ENCODE measurements at places on chromosomes 6 and 20.
A peak's percentile ranks its signal among the peaks of the same experiment; 100 is the strongest.

GRCh38 chr20:10591946-10592521, 81.8 kb downstream of the JAG1 start:
- DNase-seq = no peak

DNA sequence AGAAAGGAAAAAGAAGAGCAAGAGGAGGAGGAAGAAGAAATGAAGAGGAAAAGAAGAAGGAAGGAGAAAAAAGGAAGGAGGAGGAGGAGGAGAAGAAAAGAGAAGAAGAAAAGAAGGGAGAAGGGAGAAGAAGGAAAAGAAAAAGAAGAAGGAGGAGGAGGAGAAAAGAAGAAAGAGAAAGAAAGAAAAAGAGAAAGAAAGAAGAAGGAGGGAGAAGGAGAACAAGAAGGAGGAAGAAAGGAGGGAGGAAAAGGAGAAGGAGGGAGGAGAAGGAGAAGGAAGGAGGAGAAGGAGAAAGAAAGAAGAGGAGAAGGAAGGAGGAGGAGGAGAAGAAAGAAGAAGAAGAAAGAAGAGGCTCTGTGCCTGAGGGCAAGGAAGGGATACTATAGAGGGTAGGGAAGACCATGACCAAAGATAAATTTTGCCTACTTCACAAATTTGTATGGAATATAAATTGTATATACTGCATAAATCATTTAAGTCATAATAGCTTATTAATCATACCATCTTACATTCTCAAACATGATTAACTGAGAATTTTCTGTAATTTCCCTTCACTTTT, 55.7 kb downstream of the SESN1 start:
- no peak for DNase-seq

DNA sequence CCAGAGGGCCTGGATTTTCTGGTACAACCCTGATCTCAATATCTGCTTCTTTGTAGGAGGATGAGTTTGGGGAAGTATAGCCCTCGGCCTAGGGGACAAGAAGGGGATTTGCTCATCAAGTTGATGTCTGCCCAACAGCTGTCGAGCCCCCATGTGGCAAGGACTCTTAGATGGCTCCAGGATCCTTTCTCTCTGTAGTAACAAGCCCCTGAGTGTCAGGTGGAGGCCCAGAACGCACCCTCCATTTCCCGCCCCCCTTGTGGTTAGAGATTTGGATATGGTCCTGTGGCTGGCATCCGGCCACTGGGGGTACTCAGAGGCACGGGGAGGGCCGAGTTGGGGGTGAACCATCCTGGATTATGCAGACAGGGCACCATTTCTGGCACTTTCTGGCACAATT, 50.1 kb downstream of the CTCFL start:
- no peak for DNase-seq

DNA sequence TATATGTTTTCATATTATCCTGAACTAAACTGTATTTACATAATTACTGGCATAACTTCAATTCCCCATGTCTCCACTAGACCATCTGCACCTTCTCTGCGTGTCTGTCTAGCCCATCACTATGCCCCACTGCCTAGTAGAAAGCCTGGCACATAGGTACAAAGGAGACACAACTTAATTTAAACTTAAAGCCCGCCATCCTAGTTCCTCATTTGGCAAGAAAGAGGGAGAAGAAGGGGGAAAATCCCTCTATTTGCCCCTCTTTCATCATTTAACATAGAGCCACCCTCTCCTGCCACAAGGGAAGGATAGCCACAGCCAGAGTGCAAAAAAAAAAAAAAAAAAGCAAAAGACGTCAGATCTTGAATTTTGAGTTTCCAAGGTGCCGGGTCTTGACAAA, 1.8 kb downstream of the PKIG start:
- DNase-seq = no peak

- no peak for DNase-seq
Measured at GRCh38 chr6:2307799-2308198, 62.4 kb upstream of the GMDS start.

GRCh38 chr6:2947445-2947844, 23.9 kb downstream of the SERPINB6 start:
- DNase-seq = no peak

- no peak for DNase-seq
Measured at GRCh38 chr20:46111028-46111835, 6.9 kb upstream of the CD40 start.

DNA sequence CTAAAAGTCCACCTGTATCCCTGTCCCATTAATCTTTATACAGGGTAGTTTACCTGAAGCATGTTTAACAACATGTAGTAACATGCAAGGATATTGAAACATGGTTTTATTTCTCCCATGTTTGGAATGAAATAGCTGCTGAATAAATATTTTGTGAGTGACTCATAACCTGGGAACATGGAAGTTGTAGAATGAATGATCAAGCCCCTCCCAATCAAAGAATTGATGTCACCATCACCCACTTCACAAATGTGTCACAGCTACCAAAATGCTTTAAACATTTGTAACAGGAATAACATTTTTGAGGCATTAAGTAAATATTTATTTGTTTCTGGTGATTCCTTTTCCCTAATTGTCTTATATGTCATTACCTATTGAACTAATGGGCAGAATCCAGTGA, 58.9 kb upstream of the TNFAIP3 start:
- DNase-seq = no peak

DNA sequence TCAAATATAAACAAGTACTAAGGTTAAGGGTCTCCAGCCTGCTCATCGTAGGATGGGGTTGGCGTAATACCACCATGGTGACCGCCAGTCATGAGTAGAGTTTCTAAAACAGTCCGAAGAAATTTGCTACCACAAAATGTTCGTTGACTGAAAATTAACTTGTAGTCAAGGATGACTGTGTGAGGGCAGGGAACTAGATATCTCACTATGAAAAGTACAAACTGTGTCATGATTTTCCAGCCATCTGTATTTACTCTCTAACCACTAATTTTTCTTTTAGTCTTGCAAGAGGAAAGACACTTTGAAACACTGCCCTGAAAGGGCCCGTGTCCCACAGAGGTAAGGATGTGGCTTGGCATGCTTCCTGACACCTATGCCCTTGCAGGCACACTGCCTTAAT, 99.7 kb downstream of the IRF4 start:
- DNase-seq = no peak

DNA sequence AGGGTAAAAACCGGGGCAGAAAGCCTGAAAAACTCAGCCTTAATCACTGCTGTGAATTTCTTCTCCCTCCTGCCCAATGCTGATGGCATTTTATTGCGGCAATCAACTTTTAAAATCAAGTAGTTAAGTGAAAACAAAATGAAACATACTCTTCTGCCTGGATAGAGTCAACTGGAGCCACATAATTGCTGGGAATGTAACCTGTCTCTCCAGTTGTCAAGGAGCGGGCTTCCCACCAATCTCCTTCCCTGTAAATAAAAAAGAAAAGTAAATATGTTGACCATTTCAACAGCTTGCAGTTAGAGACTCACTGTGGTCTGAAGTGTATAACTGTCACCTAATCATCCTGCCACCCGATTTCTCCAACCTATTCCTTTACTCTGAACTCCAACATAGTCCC, 102.1 kb upstream of the TRAF3IP2 start:
- DNase-seq = no peak

DNA sequence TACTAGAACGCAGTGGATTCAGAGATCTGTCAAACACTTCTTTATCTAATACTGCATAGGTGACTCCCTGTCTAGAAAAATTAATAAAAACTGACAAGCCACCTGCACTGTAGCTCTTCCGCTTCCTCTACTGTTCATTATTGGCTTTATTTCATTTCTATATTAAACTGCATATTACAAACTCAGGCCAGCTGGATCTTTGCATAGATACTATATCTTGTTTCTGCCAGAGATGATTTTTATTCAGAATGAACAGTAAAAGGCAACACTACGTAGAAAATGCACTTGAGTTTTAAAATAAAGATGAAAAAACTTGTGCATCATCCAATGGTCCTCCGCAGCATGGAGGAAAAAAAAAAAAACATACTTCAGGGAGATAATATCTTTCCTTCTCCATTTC, 508.3 kb downstream of the PRKN start:
- DNase-seq = no peak

GRCh38 chr6:19301980-19302379, 535.2 kb upstream of the ID4 start:
- no peak for DNase-seq

GRCh38 chr6:131846023-131846663, 38.3 kb downstream of the ENPP1 start:
- DNase-seq = no peak

GRCh38 chr6:134413241-134413643, 95.3 kb upstream of the SGK1 start:
- DNase-seq = no peak

DNA sequence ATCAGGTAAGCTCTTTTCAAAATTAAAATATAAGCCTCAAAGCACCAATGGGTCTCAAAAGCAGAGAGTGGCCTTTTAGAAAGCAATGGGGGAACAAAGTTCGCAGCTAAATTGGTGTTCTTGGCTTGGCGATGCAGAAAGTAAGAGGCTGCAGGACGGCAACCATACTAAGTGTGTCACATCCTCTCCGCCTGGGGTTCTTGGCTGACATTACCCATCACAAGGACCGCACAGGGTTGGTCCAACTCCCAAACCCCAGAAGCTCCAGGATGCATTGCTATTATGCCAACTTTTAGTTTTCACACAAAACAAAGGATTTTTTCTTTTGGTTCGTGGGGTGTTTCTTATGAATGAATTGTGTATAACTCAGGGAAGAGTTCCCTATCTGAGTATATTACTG, 124.8 kb downstream of the PRKN start:
- DNase-seq = no peak

- no peak for DNase-seq
Measured at GRCh38 chr6:31401403-31401802, 2.0 kb upstream of the MICA start.

DNA sequence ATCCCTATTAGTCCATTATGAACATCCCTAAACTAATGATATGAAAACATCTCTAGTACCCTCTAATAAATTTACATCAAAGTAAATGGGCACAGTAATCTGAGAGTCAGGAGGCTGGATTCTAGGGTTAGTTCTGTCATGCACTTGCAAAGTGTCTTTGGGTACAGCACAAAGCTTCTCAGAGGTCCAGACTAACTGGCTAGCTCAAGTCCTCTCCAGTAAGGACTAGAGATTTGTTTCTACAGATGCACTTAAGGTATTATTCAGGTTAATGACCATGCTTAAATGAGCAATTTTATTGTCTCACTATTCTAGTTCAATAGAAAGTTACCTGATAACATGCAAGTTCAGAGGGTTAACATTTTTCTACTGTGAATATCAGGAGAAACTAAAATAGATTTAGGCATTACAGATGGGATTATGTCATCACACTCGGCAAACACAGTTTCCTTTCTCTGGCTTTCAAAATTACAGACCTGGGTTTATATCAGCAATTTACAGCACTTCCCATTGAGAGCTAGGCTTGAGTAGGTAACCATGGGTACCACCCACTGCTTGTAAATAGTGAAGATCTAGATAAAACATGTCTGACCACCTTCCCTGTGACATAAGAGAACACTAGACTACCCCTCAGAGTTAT, 402.9 kb upstream of the RUNX2 start:
- DNase-seq = no peak

GRCh38 chr20:588476-588875, 21.6 kb downstream of the TCF15 start:
- no peak for DNase-seq

- DNase-seq = no peak
Measured at GRCh38 chr6:105483492-105483891, 80.6 kb upstream of the PREP start.

GRCh38 chr6:123869334-123869733, 65.7 kb downstream of the NKAIN2 start:
- DNase-seq = no peak

- peak; percentile 23 for DNase-seq
Measured at GRCh38 chr6:45419571-45420082, 41.9 kb upstream of the SUPT3H start.

GRCh38 chr6:25178336-25179035, 100.7 kb upstream of the CARMIL1 start:
- no peak for DNase-seq

DNA sequence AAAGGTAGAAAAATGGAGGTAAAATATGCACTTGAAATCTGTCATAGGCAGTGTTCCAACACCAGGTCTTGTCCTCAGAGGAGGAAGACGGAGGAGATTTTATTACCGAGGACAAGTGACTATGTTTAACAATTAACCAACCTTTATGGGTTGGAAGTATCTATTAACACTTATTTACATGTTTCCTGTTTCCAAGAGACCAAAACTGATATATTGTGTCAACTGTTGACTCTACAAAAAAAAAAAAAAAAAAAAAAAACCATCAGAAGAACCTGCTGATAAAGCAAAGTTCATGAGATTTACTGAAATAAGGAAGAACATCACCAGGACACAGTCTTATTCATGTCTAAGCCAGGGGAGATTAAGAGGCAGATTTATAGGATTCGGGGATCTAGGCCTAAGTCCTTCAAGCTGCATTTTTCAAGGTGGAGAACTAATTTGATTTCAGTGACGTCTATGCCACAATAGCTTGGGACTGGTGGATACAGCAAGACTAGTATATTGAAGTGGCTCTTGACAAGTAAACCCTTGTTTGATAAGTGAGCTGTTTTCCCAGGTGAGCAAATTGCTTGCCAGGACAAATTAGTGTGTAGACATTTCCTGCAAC, 126.6 kb upstream of the NAA20 start:
- DNase-seq = no peak

DNA sequence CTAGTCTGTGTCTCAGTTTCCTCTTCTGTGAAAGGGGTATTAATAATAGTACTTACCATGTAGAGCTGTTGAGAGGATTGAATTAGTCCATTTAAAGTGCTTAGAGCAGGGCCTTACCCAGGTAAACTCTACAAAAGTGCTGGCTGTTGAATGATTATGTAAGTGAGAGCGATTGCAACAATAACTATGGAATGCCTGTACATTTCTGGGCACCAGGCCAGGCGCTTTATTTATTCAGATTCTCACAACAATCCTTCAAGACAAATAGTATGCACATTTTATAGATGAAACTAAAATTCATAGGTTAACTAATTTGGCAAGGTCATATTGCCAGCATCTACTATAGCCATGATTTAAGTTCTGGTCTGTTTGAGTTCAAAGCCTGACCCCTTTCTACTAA, 78.3 kb upstream of the MMS22L start:
- no peak for DNase-seq

GRCh38 chr20:32521780-32522525, 63.2 kb downstream of the NOL4L start:
- no peak for DNase-seq

DNA sequence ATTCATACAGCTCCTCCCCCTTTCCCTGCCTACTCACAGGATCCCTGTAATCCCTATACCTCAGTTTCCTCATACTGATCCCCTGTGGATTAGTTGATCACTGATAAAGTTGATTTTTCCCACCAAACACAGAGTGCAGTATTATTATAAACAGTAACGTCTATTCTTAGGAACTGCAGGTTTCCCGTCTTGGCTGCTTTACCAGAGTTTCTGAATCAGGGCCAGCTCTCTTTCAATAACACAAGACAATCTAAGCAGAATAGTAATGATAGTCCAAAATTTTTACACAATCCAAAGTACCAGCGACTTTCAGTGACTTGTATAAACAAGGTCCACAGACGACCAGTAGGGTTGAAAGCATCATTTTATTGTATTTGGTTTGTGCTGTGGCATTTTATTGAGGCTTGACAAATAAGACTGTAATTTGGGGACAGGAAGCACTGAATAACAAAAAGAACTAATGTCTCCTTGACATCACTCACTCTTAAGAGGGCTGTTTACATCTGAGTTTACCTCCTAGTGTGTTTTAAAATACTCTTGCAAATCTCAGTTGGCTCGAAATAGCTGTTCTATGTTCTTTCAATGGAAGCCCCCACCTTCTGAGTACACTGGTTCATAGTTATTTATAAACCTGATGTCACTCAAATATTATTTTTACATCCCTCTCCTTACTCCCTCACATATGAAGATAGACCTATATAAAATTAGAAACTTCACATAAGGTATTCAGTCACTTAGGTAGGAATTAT, 6.1 kb upstream of the JARID2 start:
- DNase-seq = no peak

GRCh38 chr6:93182938-93183479, 236.3 kb downstream of the EPHA7 start:
- DNase-seq = no peak
